Spinal cord (tissue), 10 donors: ENCODE measurements at places on chromosomes 6 and 20. TPM values are rescaled to one million over a fixed set of nuclear protein-coding genes. Genes with fewer than 3 reads are reported as not detected.

The PCNA gene
- 86.6 TPM for polyA plus RNA-seq

The TUBB2B gene
- 1,520 TPM for polyA plus RNA-seq

The ABHD16B gene
- not detected for polyA plus RNA-seq

DNA sequence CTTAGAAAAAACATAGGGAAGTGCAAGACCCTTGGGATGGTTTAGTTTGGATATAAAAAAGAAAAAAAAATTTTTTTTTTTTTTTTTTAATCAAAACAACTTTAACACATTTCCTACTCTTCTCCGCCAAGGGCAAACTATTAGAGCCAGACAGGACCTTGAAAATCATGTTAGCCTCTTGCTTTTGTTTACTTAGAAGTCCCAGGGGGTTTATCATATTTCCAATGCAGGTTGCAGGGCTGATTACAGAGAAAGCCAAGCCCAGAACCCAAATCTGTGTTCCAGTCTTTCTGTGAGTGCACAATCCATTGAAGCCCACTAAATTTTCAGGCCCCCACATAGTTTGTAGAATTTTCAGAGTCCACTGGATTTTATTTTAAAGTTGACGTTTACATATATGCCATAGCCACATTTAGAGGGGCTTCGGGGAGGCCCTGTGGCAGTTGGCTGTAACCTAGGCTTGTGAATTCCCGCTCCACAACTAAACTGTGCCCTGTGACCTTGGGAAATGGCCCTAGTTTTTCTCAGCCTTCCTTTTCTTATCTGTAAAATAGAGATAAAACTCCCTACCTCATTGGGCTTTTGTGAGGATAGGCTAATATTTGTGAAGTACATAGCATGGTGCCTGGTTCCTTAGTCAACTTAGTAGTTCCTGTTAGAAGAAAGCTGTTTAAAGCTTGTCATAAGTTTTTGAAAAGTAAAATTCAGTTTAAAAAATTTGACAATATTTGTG is 55.7 kb downstream of the NCOA7 start:
- no peak for DNase-seq

GRCh38 chr20:10508468-10509251 is 73.6 kb downstream of the SLX4IP start:
- peak; percentile 58 for DNase-seq

GRCh38 chr20:10649797-10650160 is 24.0 kb downstream of the JAG1 start:
- no peak for DNase-seq

GRCh38 chr6:15682965-15683822 is 20.4 kb upstream of the DTNBP1 start:
- no peak for DNase-seq

GRCh38 chr6:27720607-27721580 is 191.3 kb downstream of the OR2B2 start:
- no peak for DNase-seq
